Spleen (tissue), 13 donors: ENCODE measurements at places on chromosomes 2 and 18. TPM values are rescaled to one million over a fixed set of nuclear protein-coding genes. Genes with fewer than 3 reads are reported as not detected.

DNA sequence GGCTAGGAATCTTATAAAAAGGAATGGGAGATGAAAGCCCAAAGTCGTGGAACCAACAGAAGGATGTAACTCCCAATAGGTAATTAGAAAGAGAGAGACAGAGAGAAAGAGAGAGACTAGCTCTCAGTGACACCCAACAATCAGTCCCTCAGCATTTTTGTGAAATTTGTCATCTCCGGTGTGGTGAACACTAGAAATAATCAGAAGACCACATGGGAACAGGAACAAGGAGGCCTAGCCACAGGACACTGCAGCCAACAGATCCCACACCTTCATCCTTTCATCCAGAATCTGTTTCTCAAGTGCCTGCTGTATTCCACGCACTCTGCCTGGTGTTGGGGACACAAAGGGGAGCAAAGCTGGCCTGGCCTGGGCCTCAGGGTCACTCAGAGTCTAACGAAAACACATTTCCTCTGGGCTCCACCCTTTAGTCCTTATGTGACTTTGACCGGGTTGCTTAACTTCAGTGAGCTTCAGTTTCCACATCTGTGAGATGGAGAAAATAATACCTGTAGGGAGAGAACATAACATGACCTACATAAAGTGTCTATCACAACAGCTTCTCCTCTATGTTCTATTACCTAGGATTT is 53.1 kb downstream of the EHD3 start:
- no peak overlapping the region for H3K4me3 ChIP-seq
- no peak for DNase-seq
- no peak overlapping the region for H3K27ac ChIP-seq
- no peaks in the 10 kb centered on the region for H3K4me1 ChIP-seq
- no peaks in the 10 kb centered on the region for H3K36me3 ChIP-seq

GRCh38 chr18:23828426-23828825 is 139.2 kb downstream of the LAMA3 start:
- no peak for DNase-seq
- H3K4me1 ChIP-seq: peaks cover 3% of the 10 kb centered on the region
- H3K27me3 ChIP-seq: no peaks in the 10 kb centered on the region
- H3K4me3 ChIP-seq: no peak overlapping the region
- H3K36me3 ChIP-seq: no peaks in the 10 kb centered on the region
- no peak overlapping the region for H3K27ac ChIP-seq

DNA sequence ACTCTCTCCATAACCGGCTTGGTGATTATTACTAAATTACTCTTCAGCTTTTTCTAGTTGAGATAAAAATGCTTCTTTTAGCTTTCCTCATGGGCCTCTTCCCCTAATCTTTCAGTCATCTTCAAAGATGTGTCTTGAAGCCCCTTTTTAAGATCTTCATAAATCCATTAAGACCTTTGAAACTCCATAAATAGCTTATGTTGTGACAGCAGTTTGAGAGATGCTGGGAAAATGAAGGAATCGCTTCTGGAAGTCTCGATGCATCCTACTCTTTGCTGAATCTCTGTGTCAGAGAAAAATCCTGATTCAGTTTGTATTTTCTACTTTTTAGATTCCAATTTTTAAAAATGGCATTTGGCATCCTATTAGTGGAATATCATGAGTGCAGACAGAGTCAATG is 13.0 kb downstream of the SCYGR4 start:
- H3K4me3 ChIP-seq: no peak overlapping the region
- no peaks in the 10 kb centered on the region for H3K27me3 ChIP-seq
- H3K27ac ChIP-seq: no peak overlapping the region
- no peaks in the 10 kb centered on the region for H3K36me3 ChIP-seq
- H3K4me1 ChIP-seq: no peaks in the 10 kb centered on the region

DNA sequence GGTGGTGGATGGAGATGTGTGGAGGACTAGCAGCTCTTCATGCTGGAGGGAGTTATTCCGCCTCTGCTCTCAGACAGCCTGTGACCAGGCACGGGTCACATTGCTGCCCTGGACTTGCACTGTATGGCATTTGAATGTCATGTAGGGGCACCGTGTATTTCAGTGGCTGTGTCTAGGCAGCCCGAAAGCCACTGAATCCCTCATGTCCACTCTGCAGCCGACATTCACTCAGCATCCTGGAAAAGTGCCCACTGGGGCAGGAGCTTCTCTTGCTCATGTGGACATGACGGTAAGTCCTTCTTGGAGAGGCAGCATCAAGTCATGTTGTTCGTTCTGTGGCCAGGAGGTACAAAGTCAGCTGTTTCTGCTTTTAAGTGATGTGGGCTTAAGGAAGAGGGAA is 127.9 kb downstream of the SH3RF3 start:
- no peaks in the 10 kb centered on the region for H3K27me3 ChIP-seq
- DNase-seq: peak; percentile 52
- H3K4me3 ChIP-seq: no peak overlapping the region
- H3K36me3 ChIP-seq: no peaks in the 10 kb centered on the region
- peaks cover 42% of the 10 kb centered on the region for H3K4me1 ChIP-seq

- H3K27ac ChIP-seq: no peak overlapping the region
- H3K4me1 ChIP-seq: peaks cover 25% of the 10 kb centered on the region
- H3K36me3 ChIP-seq: no peaks in the 10 kb centered on the region
- H3K27me3 ChIP-seq: no peaks in the 10 kb centered on the region
These were observed 125.9 kb upstream of the CXCR4 start for GRCh38 chr2:136243638-136244535.

- H3K4me1 ChIP-seq: peaks cover 24% of the 10 kb centered on the region
- DNase-seq: no peak
These were observed 26.5 kb downstream of the SLC1A4 start for GRCh38 chr2:65015731-65016130.

DNA sequence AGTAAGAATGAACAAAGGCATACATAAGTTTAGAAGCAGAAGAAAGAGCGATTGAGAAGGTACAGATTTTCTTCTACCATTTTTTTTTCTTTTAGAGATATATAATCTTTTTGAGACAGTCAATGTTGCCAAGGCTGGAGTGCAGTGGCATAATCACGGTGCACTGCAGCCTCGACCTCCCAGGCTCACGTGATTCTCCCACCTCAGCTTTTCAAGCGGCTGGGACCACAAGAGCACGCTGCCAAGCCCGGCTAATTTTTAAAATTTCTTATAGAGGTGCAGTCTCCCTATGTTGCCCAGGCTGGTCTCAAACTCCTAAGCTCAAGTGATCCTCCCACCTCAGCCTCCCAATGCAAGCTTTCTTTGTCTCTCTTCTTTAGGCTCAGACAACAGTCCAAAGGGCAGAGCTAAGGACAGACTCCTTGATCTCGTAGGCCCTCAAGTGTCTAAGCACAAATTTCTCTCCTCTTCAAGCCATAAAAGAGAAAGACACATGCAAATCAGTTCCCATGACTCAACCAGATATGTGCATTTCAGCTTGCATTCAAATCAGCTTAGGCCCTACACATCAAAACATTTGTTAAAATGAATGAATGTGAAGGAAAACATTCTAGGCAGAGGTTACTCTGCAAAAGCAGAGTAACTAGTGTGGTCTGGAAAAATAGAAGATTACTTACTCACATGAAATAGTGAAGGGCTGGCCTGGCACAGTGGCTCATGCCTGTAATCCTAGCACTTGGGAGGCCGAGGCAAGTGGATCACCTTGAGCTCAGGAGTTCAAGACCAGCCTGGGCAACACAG is 18.0 kb downstream of the ITSN2 start:
- no peak for DNase-seq
- peaks cover 87% of the 10 kb centered on the region for H3K4me1 ChIP-seq
- no peaks in the 10 kb centered on the region for H3K27me3 ChIP-seq

DNA sequence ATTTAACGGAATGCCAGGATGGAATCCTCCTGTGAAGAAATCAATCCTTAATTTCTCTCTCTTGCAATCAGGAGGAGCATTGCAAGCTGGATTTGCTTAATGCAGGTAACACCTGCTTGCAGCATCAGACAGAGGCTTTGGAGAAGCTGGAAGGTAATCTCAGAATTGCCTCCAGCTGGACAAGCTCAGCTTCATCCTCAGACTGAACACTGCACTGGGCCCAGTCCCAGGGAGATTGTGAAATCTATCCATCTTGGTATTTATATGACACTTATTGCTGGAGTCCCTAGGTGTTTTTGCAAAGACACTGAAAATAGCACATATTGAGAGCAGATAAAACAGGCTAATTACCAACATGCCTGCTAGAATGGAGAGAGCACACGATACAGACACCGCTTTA is 179.4 kb upstream of the SESTD1 start:
- no peaks in the 10 kb centered on the region for H3K27me3 ChIP-seq
- H3K4me1 ChIP-seq: no peaks in the 10 kb centered on the region
- no peak overlapping the region for H3K27ac ChIP-seq
- DNase-seq: no peak
- H3K4me3 ChIP-seq: no peak overlapping the region

DNA sequence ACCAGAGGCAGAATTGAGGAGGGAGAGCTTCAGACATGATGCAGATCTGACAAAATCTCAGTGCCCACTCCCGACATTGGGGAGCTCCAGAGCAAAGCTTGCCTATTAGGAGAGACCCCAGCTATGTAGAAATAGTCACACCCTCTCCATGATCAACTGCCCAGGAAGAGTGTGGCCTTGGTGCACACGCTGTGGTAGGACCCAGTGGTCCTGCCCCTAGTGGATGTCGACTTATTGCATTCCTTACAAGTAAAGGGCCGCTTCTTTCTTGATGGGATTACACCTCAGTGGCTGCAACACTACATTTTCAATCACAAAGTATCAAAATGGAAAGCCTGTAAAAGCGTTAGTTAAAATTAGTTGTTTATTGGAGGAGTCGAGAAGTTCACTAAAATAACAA is 64.2 kb downstream of the VRK2 start:
- H3K27me3 ChIP-seq: no peaks in the 10 kb centered on the region
- H3K36me3 ChIP-seq: peaks cover 5% of the 10 kb centered on the region
- no peak for DNase-seq
- H3K4me3 ChIP-seq: no peak overlapping the region

DNA sequence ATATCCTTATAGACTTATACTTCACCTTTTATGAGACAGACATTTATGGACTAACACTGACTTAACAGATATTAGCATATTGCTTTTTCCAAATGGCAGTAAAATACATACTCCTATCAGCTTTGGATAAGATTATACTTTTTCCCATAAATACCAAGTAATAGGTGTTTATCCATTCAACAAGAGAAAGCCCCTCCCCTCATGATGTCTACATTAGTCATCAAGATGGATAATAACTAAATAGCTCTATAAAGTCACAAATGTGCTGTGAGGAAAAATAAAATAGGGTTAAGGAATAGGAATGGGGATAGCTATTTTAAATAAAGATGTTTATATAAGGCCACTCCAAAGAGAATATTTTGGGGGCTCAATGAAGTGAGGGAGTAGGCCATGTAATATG is 39.4 kb downstream of the CSRNP3 start:
- no peak overlapping the region for H3K27ac ChIP-seq
- no peaks in the 10 kb centered on the region for H3K27me3 ChIP-seq
- no peak overlapping the region for H3K4me3 ChIP-seq
- no peak for DNase-seq
- no peaks in the 10 kb centered on the region for H3K36me3 ChIP-seq

DNA sequence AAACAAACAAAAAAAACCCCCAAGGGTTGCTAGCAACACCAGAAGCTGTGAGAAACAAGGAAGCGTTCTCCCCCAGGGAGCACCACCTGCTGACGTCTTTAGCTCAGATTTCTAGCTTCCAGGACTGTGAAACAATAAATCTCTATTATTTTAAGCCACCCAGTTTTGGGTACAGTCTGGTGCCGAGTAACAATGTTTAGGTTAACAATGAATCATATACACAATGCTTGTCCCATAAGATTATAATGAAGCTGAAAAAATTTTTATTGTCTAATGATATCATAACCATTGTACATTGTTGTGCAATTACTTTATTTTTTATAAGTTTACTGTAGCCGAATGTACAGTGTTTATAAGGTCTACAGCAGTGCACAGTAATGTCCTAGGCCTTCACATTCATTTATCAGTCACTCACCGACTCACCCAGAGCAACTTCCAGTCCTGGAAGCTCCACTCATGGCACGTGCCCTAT is 72.1 kb upstream of the CAB39 start:
- H3K36me3 ChIP-seq: no peaks in the 10 kb centered on the region
- H3K27me3 ChIP-seq: peaks cover 3% of the 10 kb centered on the region
- H3K4me3 ChIP-seq: no peak overlapping the region
- peaks cover 17% of the 10 kb centered on the region for H3K4me1 ChIP-seq
- DNase-seq: no peak

DNA sequence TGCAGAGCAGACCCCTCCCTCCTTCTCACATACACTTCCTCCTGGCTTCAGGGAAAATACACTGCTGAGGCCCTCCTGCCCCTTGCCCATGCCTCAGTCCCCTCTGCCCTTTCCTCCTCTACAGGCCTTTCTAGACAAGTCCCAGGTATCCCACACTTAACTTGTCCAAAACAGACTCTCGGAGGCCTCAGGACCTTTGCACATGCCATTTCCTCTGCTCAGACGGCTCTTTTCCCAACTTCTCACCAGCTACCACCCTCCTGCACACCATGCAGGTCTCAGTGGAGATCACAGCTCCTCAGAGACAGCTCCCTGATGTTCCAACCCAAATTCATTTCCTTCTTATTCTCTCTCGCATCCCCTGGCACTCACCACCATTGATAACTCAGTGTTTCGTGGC is 11.7 kb downstream of the TBC1D8 start:
- H3K4me1 ChIP-seq: no peaks in the 10 kb centered on the region
- no peaks in the 10 kb centered on the region for H3K36me3 ChIP-seq
- H3K27me3 ChIP-seq: no peaks in the 10 kb centered on the region
- DNase-seq: no peak
- H3K27ac ChIP-seq: no peak overlapping the region

- no peak overlapping the region for H3K27ac ChIP-seq
- no peaks in the 10 kb centered on the region for H3K36me3 ChIP-seq
- H3K4me3 ChIP-seq: no peak overlapping the region
- DNase-seq: no peak
- no peaks in the 10 kb centered on the region for H3K4me1 ChIP-seq
These were observed 186.6 kb downstream of the PID1 start for GRCh38 chr2:229084447-229084846.

IL37 gene
- total RNA-seq: not detected

SERPINB12 gene
- total RNA-seq: not detected

RBKS gene
- total RNA-seq: 3.7 TPM

CPO gene
- total RNA-seq: not detected
